Tibial artery (tissue), 4 donors: ENCODE measurements at places on chromosomes 11 and 22.

- DNase-seq: no peak
Measured at GRCh38 chr11:2142300-2142759, 3.1 kb upstream of the IGF2 start.

DNA sequence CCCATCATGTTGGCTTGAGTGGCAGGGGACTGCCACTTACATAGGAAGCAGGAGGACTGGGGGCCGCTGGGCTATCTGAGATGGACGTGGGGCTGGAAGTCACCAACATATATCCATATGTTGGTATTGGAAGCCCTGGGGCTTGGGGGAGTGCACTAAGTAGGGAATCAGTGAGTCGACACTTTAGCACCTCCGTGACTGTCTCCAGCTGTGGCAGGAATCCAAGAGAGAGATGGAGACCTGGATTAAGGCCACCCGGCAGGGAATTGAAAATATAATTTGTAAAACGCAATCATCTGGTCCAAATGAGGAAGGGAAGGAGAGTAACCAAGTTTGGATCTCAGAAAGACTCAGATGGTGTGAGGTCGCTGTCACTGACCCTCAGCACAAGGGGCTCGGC lies 68.4 kb downstream of the ELFN2 start:
- no peak for DNase-seq

DNA sequence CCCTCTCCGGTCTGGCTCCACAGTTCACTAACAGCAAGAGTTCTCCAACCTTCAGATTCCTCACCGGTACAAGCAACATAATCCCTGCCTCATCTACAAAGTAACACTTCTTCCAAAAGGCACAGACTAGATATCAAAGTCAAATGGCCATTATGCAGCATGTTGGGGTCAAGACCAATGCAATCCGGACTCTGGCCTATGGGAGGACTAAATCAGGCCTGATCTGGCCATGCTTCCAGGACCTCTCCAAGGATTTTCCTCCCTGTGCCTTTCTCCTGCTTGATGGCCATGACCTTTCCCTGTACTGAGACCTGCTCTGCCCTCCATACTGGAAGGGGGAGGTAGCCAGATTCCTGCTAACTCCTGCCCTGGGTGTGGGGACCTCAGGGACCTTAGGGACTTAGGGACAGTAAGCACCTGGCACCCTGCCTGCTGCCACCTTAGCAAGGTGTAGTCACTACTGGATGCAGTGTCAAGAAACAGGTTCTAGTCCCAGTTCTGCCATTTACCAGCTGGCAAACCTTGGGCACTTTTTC lies 6.7 kb downstream of the TBC1D10A start:
- no peak for DNase-seq

DNA sequence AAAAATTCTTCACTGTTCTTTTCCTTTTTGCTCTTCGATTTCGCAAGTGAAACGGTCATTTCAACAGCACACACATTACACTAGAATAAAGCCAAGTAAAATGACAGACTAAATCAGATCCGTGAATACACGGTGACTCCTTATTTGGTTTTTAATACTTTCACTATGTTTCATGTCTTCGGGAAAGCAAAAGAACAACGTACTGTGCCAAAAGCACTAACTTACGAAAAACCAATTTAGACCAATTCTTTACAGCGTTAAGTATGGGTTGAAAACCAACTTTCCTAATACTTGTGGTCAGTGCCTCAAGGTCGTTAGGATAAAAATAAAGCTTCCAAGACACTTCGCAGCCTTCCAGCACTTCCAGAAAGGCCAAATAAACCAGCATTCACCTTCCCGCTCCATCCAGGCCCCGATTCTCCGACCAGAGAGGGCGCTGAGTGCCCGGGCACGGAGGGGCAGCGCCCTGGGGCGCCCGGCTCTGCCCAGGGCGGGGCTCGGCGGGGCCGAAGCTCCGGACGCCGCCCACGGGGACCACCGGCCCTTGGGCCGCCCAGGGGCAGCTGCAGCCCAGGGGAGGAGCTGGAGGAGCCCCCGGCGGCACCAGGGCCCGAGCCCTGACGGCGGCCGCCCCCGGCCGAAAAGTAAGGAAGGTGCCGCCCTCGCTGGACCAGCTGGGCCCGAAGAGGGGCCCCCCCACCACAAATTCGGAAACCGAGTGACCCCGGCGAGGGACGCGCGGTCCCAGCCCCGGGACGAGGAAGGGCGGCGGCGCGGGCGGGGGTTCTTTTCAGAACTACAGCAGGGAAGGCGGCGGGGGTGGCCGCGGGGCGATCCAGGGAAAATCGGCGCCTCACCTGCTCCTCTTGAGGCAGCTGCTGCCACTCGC lies 499 bp downstream of the ATL3 start:
- DNase-seq: peak; percentile 81

- no peak for DNase-seq
Measured at GRCh38 chr22:20565079-20565734, 57.8 kb downstream of the MED15 start.

DNA sequence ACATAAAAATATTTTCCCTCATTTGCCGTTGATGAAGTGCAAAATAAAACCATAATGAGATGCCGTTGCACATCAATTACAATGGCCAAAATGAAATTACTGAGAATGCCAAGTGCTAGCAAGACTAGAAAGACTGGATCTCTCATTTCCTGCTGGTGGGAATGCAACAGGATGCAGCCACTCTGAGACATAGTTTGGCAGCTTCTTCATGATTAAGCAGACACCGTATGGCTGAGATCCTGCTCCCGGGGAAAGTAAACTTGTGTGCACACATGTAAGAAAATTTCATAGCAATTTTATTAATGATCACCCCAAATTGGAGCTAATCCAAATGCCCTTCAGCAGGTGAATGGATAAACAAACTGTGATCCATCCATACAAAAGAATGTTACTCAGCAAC lies 1013.2 kb downstream of the TBC1D22A start:
- no peak for DNase-seq

GRCh38 chr22:17366830-17367229 lies 2.4 kb upstream of the CECR2 start:
- no peak for DNase-seq

DNA sequence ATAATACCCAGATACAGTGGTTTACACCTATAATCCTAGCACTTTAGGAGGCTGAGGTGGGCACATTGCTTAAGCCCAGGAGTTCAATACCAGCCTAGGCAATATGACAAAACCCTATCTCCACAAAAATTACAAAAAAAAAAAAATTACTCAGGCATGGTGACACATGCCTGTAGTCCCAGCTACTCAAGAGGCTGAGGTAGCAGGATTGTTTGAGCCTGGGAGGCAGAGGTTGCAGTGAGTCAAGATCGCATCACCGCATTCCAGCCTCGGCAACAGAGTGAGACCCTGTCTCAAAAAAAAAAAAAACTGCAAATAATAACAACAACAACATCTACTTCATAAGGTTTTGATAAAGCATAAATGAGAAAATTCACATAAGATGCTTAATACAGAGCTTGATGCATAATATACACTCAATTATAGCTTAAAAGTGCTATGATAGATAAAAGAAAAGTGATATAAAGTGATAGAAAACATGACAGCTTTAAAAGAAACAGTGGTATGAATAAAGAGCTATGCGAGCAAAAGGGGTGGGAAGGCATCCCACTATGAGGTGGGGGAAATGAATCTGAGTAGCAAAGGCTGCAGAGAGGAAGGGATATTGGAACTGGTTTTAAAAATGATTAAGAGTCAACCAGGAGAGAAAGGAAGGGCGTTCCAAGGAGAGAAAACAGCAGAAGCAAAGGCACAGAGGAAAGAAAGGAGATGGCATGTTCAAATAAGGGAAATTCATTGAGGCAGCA lies 197.6 kb downstream of the KIF18A start:
- DNase-seq: no peak

- DNase-seq: no peak
Measured at GRCh38 chr11:48142889-48143288, 73.7 kb upstream of the OR4B1 start.
